ENCODE measurements at places on chromosomes 3 and 15.

DNA sequence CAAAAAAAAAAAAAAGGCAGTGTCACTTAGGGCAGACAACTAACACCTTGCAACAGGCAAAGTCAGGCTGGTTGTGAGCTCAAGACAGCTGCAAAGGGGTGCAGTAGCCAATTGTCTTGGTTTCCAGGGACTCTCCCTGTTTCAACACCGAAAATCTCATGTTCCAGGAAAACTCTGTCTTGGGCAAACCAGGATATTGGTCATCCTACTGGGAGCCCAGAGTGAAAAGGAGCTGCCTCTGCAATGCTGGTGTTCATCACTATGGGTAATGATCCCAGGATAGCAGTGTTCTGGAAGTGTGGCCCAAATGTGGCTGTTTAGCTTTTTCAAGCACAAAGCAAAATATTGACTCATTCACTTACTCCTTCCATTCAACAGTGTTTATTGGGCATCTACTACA, 82.6 kb downstream of the ARHGAP31 start:
- DNase-seq: no peak

DNA sequence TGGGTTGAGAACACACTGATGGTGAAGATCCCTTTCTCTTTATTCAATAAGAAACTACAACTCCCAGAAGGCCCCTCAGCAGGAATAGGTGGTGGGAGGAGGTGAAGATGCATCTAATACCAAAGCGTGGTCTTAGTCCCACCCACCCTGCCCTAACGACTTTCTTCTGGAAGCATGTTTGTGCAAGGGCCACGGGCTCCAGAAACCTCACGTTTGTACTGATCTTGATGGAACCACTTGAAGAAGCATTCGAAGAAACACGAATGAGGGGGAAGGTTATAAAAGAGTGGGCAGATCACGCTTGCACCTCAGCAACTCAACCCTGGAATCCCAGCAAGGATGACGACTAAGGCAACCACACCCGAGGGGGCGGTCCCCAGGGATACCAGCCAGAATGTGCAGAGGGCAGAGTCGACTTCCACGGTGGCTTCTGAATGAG, 10.6 kb upstream of the SLC25A36 start:
- no peak for DNase-seq

DNA sequence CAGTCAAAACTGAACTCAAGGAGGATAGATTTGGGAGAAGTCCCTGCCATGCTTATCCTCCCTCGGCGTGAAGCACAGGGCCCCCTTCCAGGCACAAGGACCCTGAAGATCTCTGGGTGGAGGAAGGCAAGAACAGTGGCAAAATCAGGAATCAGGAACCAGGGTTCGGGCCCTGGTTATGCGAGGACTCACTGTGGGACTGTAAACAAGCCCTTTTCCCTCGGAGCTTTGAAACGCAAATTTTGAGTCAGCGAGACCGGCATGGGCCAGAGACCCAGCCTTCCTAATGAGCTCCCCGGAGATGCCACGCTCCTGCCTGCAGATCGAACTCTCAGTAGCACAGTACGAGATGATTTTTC, 70.1 kb downstream of the SLC12A8 start:
- no peak for DNase-seq

DNA sequence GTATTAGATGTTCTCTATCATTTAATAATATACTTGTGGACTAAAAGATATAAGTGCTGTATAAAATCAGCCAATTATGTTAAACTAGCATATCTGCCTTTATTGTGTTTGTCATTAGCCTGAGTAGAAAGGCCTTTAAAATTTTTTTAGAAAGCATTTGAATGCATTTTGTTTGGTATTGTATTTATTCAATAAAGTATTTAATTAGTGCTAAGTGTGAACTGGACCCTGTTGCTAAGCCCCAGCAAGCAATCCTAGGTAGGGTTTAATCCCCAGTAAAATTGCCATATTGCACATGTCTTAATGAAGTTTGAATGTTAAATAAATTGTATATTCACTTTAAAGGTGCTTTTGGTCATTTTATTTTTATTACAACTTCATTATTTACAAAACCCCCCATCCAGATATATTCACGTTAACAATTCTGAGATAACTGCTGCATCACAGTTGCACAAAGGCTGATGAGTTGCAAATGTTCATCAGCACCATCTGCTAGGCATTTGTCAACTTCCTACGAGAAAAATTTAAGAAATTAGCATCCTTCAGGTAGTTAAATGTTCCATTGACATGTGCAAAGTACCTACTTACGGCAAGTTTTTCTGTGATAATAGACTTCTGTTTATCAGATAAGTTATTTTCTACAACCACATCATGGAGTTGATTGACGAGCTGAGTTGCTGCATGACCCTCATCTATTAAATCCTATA, 6.3 kb downstream of the EIF4A2 start:
- DNase-seq: no peak

Data from anterior cingulate cortex (tissue), 58 donors.